ENCODE measurements at places on chromosomes 4 and X. TPM values are rescaled to one million over a fixed set of nuclear protein-coding genes. Genes with fewer than 3 reads are reported as not detected.

The OTC gene
- total RNA-seq: not detected

The CLDN34 gene
- total RNA-seq: not detected

The FAM47B gene
- not detected for total RNA-seq

The IGFBP7 gene
- 4.4 TPM for total RNA-seq

The GATA1 gene
- not detected for total RNA-seq

The AMTN gene
- total RNA-seq: not detected

GRCh38 chr4:146525754-146526153 lies 4.0 kb upstream of the SLC10A7 start:
- DNase-seq: no peak

DNA sequence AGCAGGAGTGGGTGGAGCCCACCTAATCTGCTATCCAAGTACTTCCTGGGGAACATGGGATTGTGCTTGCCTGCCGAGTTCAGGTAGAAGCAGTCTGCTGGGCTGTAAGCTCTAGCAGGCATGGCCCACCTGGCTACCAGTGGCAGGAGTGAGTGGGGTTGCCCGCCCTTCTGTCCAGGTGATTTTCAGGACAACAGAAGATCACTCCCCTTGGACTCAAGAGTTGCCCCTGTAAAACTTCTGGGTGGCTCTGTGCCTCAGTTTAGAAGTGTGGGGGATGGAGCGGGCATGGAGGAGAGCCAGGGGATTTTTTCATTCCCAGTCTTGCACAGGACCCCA lies 43.5 kb downstream of the NDST3 start:
- no peak for DNase-seq

GRCh38 chr4:139593091-139593564 lies 37.1 kb upstream of the SETD7 start:
- DNase-seq: no peak

GRCh38 chr4:184420402-184420801 lies 53.9 kb downstream of the IRF2 start:
- DNase-seq: no peak

DNA sequence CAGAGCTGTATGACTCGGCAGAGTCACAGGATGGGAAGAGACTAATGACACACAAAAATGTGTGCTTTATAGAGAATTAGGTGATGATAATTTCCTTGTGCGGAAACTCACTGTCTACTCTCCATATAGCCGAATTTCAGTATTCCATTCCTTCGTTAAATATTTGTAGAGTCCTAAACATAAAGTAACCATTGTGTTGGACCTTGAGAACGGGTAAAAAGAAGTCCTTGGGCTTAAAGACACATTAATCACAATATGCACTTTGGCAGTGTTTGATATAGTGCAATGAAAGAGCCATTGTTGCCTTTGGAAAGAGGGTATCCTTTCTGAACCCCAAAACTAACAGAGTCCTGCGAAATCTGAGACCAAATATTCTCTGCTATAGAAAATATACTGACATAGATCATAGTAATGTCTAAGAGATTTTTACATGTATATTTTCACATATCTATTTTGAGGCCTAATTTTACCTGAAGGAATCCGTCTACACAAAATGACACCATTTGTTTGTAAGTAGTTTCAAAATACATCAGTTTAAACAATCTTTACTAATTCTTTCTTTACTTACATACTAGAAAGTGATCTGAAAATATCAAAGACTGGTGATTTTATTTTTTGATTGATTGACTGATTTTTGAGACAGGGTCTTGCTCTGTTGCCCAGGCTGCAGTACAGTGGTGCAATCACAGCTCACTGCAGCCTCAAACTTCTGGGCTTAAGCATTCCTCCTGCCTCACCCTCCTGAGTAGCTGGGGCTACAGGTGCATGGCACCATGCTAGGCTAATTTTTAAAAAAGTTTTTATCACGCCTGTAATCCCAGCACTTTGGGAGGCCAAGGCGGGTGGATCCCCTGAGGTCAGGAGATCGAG lies 296.8 kb downstream of the DCTD start:
- DNase-seq: no peak

GRCh38 chrX:118026631-118027030 lies 90.0 kb downstream of the KLHL13 start:
- DNase-seq: no peak

DNA sequence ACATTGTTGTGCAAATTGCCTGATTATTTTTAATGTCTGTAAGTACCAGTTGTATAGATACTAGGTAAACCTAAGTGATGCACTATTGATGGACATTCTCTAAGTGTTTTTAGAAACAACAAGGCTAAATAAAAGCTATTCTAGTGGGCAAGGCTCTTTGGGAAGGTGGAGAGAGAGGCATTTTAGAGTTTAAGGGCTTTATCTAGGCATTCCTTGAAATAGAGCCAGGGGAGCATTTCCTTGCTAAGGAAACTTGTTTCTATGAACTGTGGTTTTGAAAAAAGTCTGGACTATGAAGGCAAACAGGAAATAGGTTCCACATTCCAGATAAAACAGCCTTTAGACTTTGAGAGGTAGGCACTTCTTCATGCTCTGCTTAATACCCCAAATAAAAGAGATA lies 23.8 kb downstream of the BMX start:
- DNase-seq: no peak

DNA sequence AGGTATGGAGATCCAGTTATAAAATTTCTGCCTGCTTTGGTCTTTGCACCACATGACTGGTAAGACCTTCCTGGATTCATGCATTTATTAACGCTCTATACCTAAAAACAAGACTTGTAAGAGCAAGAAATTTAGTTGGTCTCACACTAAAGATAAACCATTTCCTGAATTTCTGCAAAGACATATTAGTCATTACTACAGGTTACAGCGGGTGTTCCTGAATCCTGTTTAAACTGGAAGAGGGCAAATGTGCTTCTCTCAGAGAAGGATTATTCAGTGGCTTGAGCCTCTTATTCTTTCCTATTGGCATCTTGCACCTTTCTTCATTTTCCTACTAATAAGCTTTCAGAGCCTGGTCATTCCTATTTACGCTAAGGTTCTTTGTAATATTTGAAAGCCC lies 397.6 kb upstream of the TENM3 start:
- no peak for DNase-seq

DNA sequence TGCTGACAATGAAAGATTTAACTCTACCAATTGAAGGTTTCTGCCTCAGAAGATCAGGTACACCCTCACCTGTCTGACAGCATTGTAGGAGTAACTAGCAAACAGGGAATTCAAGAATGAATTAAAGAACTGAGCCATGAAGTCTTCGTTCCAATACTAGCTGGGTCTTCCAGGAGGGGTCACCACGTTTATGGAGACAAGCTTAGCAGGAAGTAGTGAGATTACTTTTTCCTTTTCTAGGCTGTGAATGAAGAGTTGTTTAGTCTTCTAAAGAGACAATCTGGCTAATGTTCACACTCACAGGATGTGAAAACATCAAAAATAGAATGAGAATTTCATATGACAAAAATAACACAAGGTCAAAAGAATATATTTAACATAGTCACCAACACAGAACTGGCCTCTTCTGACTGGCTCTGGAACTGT lies 54.9 kb downstream of the REELD1 start:
- no peak for DNase-seq

DNA sequence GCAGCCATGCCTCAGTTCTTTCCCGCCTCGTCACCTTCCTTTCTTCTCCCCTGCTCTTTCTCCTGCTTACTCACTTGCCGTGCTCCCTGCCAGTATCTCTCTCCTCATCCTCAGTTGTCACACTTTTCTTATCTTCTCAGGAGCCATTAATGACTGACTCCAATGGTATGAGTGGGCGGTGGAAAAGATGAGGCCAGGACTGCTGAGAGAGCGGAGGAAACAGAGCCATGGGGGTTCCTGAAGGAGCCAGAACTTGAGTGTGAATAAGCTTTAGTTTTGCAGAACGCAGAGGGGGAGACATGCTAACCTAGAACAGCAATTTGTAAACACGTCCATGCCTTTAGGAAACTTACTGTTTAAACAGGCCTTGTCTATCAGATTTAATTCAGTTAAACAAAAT lies 126.5 kb downstream of the CHIC2 start:
- no peak for DNase-seq

GRCh38 chr4:8149664-8150063 lies 8.9 kb downstream of the ABLIM2 start:
- no peak for DNase-seq

- DNase-seq: no peak
Measured at GRCh38 chrX:76862509-76862908, 435.0 kb downstream of the MAGEE1 start.

GRCh38 chrX:10326578-10326977 lies 169.8 kb downstream of the CLCN4 start:
- DNase-seq: no peak

- peak; percentile 68 for DNase-seq
Measured at GRCh38 chr4:26860922-26861433, 337 bp downstream of the STIM2 start.

DNA sequence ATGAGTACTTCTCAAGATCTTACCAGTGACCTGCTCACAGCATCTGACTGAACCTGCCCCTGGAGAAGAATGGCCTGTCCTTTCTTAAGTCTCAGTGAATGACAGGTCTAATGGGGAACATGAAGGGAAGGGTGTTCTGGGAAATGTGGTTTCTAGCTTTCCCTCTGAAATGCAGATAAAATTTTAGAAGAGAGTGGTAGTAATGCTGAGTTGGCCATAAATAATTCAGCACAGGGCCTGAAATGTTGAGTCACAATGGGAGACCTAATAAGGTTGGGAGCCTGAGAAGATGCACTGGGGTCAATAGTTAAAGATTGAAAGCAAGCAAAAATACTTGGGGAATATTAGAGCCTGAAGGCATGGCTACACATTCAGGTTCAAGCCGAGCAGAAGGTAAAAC lies 214.9 kb upstream of the ARHGAP24 start:
- DNase-seq: no peak

- DNase-seq: peak; percentile 96
Measured at GRCh38 chrX:48971249-48972219, at the start of gene KCND1. TSS of gene KCND1 (minus strand) at chrX:48971844. CDS start at chrX:48970271, 1,573 bp downstream.

All from H7 (cell line).